ENCODE measurements at places on chromosomes 4 and X.

GRCh38 chr4:158965226-158965625 lies 137.7 kb upstream of the RAPGEF2 start:
- DNase-seq, result no peak

DNA sequence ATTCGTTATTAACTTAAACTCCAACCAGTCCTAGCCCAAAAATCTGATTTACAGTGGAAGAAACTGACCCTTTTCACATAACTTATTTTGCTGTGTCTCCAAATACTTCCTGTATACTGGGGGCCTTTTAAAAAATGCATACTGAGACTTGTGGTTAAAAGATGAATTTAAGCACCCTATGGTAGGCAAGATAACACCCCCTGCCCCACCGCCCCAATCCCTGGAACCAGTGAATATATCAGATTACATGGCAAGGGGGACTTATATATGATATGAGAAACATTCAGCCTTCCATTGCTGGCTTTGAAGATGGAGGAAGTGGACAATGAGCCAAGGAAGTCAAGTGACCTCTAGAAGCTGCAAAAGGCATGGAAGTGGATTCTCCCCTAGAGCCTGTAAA lies 3.1 kb upstream of the CLCN3 start:
- no peak for DNase-seq

GRCh38 chr4:122665161-122665929 lies 44.5 kb upstream of the IL21 start:
- no peak for DNase-seq

GRCh38 chr4:174522183-174523024 lies at the start of gene HPGD:
HPGD (minus strand) TSS chr4:174522488; CDS start chr4:174522451, 37 bp downstream.
- DNase-seq, result peak; percentile 58

DNA sequence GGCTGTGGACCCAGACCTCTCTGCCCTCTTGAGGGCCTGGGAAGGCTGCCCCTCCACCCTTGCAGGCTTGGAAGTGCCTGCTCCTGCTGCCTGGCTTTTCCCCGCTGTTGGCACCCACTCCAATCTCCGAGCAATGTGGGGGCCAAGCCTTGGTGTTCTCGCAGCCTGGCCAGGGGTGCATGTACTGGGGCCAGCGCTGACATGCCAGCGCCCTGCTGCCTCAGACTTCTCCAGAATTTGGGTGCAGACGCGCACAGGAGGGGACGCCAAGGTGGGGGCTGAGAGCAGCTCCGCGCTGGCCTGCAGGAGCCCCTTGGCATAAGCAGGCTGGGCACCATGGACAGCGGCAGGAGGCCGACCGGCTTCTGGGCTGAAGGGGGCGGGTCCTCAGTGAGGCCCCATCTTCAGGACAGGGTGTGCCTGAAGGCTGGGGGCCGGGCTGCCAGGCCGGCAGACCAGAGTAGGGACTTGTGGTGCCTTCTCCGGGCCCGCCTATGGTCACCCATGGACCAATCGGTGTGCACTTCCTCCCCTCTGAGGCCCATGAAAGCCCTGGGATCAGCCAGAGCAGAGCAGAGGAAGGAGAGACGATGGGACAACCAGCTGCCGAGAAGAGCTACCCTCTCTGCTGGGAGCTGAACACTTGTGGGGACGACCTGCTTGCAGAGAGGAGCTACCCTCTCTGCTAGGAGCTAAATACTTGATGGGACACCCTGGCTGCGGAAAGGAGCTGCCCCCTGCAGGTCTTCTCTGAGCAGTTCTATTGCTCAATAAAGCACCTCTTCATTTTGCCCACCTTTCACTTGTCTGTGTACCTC lies 118.3 kb downstream of the DNAAF6 start:
- peak; percentile 65 for DNase-seq

DNA sequence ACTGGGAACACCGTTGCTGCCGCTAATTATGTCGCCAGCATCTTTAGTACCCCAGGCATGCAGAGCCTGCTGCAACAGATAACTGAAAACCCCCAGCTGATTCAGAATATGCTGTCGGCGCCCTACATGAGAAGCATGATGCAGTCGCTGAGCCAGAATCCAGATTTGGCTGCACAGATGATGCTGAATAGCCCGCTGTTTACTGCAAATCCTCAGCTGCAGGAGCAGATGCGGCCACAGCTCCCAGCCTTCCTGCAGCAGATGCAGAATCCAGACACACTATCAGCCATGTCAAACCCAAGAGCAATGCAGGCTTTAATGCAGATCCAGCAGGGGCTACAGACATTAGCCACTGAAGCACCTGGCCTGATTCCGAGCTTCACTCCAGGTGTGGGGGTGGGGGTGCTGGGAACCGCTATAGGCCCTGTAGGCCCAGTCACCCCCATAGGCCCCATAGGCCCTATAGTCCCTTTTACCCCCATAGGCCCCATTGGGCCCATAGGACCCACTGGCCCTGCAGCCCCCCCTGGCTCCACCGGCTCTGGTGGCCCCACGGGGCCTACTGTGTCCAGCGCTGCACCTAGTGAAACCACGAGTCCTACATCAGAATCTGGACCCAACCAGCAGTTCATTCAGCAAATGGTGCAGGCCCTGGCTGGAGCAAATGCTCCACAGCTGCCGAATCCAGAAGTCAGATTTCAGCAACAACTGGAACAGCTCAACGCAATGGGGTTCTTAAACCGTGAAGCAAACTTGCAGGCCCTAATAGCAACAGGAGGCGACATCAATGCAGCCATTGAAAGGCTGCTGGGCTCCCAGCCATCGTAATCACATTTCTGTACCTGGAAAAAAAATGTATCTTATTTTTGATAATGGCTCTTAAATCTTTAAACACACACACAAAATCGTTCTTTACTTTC lies 1.8 kb downstream of the UBQLN2 start:
- DNase-seq, result no peak

- no peak for DNase-seq
These were observed 3.2 kb upstream of the ENPEP start for GRCh38 chr4:110472583-110473329.

DNA sequence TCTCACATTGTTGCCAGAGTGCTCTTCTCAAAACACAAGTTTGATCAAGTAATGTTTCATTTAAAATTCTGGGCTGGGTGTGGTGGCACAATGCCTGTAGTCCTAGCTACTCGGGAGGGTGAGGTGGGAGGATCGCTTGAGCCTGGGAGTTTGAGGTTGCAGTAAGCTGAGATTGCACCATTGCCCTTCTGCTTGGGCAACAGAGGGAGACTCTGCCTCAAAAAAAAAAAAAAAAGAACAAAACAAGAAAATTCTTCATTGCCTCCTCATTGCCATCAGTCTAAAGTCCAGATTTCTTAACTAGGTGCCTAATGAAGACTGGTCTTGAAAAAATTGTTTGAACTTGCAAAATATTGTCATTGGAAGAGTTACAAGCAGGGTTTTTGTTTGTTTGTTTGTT lies 120.1 kb downstream of the MFAP3L start:
- DNase-seq, result no peak

DNA sequence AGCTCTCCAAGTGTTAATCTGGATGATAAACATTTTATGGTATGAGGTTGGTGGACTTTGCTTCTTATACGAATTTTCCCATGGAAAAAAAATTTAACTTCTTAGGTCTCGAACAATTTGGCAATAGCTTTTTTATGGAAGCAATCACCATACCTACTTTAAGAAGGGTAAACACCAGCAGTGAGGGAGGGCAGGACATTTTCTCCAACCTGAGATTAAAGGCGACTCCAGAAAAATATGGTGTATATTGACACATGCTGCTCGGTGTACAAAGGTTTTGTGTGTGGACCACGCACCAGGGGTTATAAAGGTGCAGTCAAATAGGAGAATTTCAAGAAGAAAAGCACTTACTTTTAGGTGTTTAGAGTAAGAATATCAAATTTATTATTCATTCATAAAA lies 34.2 kb upstream of the SULT1E1 start:
- no peak for DNase-seq

DNA sequence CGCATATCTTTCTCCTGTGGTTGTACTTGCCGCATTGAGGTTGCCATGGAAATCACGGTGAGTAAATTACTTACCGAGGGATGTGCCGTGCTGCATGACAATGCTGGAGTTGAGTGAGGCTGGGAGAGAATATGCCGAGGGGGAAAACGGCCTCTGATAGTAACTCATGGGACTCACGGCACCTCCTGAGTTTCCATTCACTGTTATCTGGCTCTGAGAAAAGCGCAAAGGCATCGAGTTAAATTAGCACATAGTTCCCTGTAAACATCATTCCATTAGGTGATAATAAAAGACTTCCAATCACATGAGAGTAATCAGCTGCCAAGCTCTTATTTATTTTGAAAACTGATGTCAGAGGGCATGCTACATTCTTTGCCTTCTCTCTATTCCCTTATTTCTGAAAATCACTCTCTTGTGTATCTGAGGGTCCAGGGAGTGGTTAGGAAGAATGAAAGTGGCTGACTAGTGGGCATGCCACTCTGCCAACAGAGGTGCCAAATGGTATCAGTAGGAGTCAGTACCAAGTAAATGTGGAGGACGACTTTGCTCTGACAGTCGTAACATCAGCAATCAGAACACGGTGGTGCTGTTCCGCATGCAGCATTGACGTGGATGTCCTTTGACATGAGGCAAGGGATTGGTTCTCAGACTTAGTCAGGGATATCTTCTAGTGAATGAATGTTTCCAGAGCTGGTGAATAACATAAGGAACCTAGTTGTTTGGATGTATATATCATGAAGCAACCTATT lies 126.9 kb upstream of the PDLIM3 start:
- DNase-seq, result no peak

DNA sequence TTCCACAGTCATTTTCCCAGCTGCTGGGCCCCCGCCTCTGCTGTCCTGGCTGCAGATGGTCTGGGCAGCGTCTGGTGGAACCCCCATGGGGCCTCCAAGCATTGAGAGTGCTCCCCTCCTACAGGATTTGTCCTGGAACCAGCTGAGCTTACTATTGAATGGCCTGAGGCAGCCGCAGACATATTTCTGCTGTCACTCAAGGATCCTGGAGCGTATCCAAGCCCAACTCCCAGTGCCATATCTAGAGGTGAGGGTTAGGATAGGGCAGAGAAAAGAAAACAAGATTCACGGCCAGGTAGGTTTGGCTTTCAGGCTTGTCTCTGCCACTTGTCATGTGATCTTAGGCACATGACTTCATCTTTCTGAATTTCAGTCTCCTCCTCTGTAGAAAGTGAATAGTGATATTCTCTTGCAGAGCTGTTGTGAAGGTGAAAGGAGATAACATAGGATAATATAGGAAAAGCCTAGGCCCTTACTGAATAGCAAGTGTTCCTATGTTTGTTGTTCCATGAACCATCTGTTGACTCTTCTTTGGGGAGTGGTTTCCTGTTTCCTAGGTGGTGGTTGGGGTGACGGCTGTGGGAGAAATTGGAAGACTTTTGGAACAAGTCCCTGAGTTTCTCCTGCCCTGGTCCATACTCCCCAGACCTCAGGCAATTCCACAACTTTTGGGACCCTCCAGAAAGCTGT lies 52.3 kb downstream of the SEPSECS start:
- no peak for DNase-seq

GRCh38 chr4:109195646-109196045 lies 106.8 kb downstream of the COL25A1 start:
- DNase-seq, result no peak

DNA sequence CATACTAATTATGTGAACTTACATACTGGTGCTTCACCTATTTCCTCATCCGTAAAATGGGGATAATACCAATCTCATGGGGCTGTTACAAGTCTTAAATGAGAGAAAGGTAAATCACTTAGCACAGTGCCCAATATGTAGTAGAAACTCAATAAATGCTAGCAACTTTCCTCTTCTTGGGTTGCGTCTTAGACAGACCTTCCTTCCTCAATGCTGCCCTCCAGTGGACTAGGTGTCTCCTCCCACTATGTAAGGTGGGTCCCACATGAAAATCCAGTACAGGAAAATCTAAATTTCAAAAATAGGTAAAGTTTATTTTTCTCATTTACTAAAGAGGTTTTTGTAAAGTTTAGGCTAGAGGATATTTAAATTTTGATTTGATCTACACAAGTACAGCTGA lies 20.6 kb downstream of the ZDHHC9 start:
- no peak for DNase-seq

DNA sequence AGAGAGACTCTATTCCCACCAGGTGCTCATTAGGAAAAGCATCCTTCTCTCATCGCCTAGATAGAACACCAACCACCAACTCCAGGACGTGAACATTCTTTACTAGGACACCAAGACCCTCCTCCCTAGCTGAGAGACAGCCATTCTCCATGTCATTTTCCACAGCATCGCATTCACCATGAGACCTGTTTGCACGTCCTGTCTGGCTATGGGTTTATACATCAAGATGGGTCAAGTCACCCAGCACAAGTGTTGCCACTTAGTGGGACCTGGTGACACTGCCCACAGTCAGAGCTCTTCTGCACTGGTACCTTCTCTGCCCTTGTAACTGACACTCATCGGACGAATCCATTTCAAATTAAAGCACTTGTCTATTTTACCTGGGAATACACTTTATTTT lies 17.5 kb downstream of the LRP2BP start:
- DNase-seq, result no peak

GRCh38 chrX:15745179-15745578 lies 7.1 kb downstream of the CA5B start:
- DNase-seq, result no peak

- DNase-seq, result peak; percentile 58
These were observed 200.8 kb upstream of the GIMD1 start for GRCh38 chr4:106569146-106570031.

- no peak for DNase-seq
These were observed 93.9 kb upstream of the GATB start for GRCh38 chr4:151854731-151855130.

DNA sequence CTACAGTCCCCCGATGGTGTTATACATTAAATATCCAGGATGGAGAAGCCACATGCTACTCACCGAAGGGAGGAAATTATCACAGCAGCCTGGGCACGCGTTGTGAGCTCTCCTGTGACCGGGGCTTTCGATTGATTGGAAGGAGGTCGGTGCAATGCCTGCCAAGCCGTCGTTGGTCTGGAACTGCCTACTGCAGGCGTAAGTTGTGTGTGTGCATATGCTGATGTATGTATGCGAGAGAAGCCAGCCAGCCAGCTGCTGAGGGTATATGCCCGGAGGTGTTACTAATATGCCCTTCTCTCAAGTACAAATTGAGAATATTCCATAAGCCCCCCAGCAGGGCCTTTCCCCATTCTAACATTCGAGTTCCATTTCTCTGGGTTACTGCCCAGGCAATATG lies 18.2 kb downstream of the SRPX2 start:
- DNase-seq, result no peak

DNA sequence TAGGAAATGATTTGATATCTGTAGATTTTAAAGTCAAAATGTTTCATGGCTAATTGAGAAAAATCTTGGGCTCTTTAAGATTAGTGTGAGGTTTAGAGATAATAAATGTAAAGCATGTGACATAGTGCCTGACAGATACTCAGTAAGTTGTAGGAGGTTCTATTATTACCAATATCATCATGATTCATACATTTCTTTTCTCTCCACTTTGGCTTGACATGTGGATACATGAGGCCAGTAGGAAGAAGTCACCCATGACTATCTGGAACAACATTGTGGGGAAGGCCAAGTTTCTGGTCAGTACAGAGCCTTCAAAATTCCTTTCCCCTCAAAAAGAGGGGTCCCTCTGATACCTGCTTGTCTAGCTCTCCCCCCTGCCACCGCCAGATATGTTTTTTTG lies 91.2 kb upstream of the SORBS2 start:
- no peak for DNase-seq

- DNase-seq, result no peak
These were observed 347.1 kb downstream of the IDS start for GRCh38 chrX:149157976-149158375.

Measured in right forelimb (tissue), 1 donor.